Skeletal muscle cell (primary cell): ENCODE measurements at places on chromosomes 6 and 20.

DNA sequence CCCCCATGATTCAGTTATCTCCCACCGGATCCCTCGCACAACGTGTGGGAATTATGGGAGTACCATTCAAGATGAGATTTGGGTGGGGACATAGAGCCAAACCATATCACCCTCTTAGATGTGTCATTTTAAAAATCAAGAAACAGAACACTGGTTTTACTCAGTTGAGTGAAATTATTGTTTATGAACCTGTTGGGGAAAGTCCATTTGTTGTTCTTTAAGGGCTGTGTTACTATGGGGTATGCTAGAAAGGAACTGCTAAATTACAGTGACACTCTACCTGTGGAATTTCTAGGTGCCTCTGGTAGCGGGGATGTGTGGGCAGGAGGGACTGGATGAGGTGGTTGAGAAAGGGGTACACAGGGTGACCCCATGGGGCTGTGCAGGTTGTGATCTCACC, 28.9 kb downstream of the STX11 start:
- no peak for DNase-seq

DNA sequence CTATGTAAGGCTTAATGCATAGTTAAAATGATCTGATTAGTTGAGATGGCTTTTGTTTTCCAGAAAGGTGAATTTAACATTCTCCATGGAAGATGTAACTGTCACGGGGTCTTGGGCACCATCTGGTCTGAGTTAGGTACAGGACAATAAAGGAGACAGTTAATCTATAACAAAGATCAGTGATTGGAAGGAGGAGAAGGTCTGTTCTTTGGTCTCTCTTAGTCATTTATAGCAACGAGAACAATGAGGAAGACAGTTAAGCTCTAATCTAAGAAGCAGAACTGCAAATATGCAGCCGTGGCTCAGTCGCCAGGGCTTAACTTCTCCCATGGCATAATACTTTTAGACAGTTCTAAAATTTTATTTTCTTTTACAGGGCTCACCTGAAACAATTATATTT, 405.5 kb upstream of the SULF2 start:
- no peak for DNase-seq

DNA sequence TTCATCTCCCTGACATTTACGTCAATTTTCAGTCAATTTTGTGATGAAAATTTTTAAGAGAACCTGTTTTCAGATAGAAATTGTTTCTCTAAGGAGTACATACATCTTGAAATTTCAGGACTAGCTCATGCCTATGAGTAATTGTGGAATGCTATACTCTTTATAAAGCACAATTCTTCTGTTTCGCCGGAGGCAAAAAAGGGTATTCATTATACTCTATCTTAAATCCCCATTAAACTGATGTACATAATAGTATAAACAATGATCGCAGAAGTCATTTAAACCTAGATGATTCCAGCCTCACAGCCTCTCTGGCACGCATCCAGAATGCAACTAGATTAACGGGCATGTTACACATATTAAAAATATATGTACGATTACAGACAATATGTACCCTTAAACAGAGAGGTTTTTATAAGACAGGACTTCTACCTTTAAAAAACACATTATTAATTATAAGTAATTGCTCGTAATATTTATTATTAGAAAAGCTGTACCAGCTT, 62.6 kb downstream of the NRSN1 start:
- DNase-seq, result no peak

GRCh38 chr20:59385480-59385879, 85.1 kb downstream of the EDN3 start:
- no peak for DNase-seq

DNA sequence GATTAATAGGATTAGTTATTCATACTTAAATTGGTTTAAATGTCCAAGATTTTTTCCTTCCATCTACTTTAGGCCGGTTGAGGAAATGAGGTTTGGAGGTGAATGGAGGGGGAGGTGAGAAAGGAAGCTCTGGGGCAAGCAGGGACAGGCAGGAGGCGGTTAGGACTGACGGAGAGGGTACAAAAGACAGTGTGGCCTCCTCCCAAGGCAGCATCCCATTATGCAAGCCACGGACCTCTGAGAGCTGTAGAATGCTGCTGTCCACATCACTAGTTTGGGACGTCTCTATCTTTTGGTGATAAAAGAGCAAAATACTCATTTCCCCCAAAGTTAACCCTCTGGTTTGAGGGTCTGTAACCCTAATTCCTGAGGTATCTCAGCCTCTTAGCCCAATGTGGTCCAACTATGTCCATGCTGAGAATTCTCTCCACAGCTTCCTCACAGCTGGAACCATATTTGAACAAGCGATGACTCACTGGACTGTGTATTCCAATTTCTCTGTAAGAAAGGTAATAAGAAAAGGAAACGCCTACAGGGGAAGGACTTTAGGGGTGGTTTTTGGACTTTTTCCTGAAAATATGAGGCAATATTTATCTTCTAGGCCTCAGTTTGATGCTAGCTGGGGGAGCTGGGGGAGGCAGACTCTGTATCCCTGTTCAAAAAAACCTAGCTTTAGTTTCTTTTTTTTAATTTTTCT, 172.2 kb downstream of the TFAP2B start:
- no peak for DNase-seq

GRCh38 chr6:170045981-170046667, 244.8 kb downstream of the DLL1 start:
- DNase-seq, result no peak

GRCh38 chr6:126662966-126663365, 323.1 kb downstream of the CENPW start:
- DNase-seq, result no peak

DNA sequence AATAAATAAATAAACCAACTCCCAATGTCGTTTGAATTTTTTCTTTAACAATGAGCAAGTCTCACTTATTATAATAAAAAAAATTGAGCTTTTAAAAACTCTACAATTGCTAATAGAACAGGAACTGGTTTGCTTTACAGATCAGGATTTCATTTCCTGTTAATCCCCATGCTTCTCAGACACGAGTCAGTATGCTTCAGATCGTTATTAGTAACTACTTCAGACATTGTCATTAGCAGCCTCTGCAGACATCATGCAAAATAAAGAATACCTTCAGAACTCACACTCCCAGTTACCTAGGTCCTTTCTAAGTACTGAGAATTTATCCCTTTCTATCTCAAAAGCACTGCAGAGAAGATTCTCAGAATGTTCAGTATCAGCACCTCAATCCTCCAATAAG, 10.0 kb upstream of the FAM210B start:
- no peak for DNase-seq

- DNase-seq, result peak; percentile 55
These were observed 25.2 kb downstream of the TRAM2 start for GRCh38 chr6:52551483-52552277.

DNA sequence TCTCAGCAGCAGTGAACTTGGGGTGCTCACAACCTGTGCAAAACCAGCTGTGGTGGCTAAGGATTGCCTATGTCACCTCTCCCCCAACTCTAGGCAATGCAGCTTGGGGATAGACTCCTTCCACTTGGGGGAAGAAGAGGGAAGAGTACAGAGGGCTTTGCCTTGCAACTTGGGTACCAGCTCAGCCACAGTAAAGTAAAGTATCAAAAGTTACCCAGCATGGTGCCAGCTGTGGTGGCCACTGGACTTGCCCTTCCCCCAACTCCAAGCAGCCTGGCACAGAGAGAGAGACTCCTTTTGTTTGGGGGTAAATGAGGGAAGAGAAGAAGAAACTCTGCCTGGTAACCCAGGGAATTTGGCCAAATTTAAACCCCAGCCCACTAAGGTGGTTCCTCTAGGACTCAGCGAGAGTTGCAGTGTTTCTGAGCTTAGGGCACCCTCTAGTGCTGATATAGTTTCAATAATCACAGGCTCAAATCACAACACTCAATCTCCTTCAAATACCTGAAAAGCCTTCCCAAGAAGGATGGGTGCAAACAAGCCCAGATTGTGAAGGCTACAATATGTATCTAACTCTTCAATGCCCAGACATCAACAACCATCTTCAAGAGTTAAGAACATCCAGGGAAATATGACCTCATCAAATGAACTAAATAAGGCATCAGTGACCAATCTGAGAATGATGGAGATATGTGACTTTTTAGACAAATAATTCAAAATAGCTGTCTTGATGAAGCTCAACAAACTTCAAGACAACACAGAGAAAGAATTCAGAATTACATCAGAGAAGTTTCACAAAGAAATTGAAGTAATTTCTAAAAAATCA, 7.6 kb upstream of the DEFB129 start:
- DNase-seq, result no peak

DNA sequence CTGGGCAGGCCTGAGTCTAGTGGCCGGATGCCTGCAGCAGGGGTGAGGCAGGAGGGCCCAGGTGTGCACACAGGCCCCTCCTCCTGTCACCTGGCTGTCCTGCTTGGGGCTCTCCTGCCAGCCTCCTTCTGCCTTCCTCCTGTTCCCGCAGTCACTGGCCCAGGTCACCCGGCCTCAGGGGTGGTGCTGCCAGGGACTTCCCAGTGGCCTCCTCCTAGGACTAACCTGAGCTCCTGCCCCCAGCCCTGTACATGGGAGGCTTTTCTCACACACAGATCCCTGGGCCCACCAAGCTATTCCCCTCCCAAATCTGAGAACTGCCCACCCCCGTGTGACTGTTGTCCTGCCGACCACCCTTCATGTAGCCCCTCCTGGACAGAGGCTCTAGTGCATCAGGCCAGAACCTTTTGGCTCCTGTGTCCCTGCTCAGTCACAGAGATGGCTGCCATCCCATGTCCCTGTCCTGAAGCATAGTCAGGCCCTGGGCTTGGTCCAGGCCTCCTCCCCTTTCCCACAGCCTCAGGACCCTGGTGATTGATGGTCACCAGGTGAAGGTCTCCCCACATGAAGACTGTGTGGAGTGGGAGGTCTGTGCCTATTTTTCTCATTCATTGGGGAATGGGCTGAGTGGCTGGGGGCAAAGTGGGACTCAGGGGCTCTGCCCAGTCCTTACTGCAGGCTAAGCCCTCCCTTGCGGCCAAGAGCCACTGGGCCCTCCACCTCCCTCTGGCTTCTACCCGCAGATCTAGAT, 1.1 kb upstream of the ULBP1 start:
- no peak for DNase-seq

GRCh38 chr20:6595704-6596103, 171.8 kb upstream of the BMP2 start:
- no peak for DNase-seq

DNA sequence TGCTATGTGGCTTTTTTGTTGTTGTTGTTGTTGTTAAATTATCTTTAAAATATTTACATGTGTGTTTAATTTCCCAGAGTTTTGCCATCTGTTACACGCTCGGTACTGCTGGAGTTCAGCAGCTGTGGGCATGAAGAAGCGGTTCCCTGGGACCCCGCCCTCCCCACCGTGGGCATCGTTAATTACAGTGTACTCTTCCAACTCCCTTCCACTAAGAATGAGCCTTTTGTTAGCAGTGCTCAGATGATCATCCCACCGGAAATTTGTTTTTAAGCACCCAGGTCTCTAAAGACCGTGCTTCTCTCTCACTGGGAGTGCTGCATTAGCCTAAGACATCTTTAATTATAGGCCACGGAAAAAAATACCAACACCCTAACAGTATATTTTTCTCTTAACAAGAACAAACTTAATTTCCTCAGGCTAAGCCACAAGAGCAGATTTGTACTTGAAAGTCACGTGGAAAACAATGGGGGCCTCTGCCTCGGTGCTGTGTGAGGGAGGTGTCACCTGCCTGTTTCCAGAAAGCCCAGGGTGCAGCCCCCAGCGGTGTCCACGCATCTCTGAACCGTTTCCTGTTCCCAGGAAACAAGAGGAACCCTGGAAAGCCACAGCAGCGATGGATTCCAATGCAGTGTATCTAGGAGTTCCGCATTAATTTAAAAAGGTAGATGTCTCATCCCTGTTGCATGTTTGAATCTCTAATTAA, 113.3 kb upstream of the FRMD1 start:
- DNase-seq, result no peak

DNA sequence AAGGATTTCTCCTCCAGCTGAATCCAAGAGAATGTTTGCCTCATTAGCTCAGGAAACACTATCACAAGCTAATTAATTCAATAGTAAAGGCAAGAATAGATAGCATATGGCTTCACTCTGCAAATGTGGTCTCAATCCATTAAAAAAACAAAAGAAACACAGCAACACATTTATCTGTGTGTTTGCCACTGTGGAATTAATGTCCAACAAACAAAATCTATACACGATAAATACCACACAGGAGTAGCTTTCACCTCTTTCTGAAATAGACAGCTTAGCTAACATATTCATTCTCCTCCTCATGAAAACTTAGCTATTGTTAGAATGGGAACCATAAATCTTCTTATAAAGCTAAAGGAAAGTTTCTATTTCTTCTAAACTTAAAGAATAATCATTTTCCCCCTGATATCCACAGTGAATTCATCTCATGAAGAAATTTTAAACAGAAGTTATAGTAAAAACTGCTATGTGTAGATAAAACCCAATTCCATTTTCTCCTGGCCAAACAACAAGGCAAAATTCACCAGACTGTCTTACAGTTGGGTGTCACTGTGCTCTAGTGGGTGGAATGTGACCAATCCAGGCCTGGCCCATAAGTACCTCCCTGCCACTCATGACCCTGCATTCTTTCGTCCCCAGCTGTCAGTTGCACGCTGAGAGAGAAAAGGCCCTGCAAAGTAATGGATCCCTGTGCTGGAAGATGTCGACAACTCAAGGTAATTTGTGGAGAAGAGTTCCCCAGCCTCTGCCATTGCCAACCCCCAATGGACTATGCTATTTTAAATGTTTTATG, 92.9 kb upstream of the NRSN1 start:
- DNase-seq, result no peak

- no peak for DNase-seq
These were observed 227.0 kb upstream of the ECI2 start for GRCh38 chr6:4362326-4362725.

DNA sequence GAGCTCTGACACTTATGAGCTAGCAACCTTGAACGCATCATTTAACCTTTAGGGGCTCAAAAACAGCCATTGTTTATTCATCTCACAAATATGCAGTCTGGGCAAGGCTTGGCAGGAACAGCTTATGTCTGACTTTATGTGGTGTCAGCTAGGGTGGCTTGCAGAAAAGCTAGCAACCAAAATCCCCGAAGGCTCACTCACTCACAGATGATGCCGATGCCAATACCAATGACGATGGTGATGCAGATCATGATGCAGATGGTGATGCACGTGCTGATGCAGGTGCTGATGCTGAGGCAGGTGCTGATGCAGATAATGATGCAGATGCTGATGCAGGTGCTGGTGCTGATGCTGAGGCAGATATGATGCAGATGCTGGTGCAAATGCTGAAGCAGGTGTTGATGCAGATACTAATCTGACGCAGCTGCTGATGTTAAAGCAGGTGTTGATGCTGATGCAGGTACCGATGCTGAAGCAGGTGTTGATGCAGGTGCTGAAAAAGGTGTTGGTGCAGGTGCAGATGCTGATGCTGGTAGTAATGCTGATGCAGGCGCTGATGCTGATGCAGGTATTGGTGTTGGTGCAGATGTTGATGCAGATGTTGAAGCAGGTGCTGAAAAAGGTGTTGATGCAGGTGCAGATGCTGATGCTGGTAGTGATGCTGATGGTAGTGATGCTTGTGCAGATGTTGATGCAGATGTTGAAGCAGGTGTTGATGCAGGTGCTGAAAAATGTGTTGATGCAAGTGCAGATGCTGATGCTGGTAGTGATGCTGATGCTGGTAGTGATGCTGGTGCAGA, 195.6 kb downstream of the NFATC2 start:
- no peak for DNase-seq
